ENCODE measurements at places on chromosomes 13 and 19. TPM values are rescaled to one million over a fixed set of nuclear protein-coding genes. Genes with fewer than 3 reads are reported as not detected.

The ATCAY gene
- total RNA-seq: 0.53 TPM

The ATXN8OS gene
- not detected for total RNA-seq

The OVOL3 gene
- not detected for total RNA-seq

The GPC6 gene
- total RNA-seq: 45.5 TPM

The SCEL gene
- total RNA-seq: not detected

The ZNF430 gene
- total RNA-seq: 18.9 TPM

The KIR2DL4 gene
- total RNA-seq: not detected

The ADGRE1 gene
- 1.2 TPM for total RNA-seq

The NLRP5 gene
- total RNA-seq: not detected

The OR10H1 gene
- total RNA-seq: not detected

The FXYD3 gene
- 25.8 TPM for total RNA-seq

The DNAJC3 gene
- total RNA-seq: 40.9 TPM

The DIAPH3 gene
- total RNA-seq: 7.1 TPM

The RDH8 gene
- not detected for total RNA-seq

The ZNF486 gene
- 28.2 TPM for total RNA-seq

The POSTN gene
- 196 TPM for total RNA-seq

The B3GNT8 gene
- total RNA-seq: 8.0 TPM

The ZNF224 gene
- total RNA-seq: 45.6 TPM

The GJB6 gene
- 1.2 TPM for total RNA-seq

The PEAK3 gene
- 0.47 TPM for total RNA-seq

The ZNF841 gene
- 20.3 TPM for total RNA-seq

The OR7D2 gene
- total RNA-seq: 0.12 TPM

The MED25 gene
- 47.2 TPM for total RNA-seq

The VSTM1 gene
- 2.9 TPM for total RNA-seq

Data from metanephros (tissue), 2 donors.